Putamen (tissue), 1 donor: ENCODE measurements at places on chromosomes 11 and 22.

GRCh38 chr11:12052676-12053605 lies 44.5 kb upstream of the DKK3 start:
- no peak for DNase-seq

DNA sequence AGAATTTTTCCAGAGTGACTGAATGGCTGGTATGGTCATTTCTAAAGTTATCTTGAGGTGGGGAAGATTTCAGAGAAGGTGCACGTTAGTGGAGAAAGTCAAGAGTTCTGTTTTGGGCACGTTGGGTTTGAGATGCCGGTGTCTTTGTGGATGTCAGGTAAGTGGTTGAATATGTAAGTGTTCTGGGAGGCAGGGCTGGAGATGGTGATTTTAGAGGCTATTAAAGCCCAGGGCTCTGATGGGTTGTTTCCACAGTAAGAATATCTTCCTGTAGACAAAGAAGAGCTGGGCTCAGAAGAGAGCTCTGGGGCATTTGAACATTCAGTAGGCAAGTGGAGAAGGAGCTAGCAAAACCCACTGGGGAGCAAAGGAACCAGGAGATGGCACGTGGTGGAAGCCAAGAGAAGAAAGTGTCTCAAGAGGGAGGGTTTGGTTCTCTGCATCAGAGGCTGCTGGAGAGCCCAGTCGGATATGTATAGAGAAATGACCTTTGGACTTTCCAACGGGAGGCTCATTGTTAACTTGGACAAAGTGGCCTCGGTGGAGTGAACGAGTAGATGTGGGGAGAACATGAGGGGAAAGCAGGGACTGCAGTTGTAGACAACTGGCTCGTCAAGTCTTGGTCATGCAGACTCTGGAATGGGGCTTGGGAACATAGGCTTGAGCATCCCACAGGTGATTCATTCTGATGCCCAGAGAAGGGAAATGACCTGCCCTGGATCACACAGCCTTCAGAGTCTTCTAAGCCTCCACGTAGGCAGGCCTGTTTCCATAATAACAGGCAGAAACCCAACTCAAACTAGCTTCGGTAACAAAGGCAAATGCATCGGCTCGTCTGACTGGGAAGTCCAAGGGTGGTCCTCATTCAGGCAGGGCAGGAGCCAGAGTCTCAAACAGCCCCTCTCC lies 98.4 kb upstream of the PARVA start:
- DNase-seq, result no peak

- no peak for DNase-seq
Measured at GRCh38 chr11:3163241-3163981, 1.7 kb downstream of the OSBPL5 start.

- no peak for DNase-seq
Measured at GRCh38 chr11:23192256-23192655, 332.0 kb upstream of the CCDC179 start.

DNA sequence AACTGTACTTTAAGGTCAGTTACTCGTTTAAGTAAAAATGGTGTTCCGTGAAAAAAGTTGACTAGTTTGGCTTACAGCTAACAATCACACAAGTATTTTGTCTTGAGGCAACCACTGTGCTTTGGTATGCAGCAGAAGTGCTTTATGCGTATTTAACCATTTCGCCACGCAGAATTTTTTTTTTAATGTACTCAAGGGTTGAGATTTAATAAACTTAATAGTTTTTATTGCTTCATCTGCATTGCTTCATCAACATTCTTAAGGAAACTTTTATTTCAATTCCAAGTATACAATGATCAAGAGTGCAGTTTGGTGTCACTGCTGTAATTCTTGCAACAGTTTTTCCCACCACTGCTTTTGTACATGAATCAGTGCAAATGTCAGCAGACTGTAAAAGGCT lies 66.4 kb downstream of the ZNRF3 start:
- no peak for DNase-seq

- DNase-seq, result peak; percentile 12
Measured at GRCh38 chr22:47781024-47781423, 1018.6 kb downstream of the TBC1D22A start.
